ENCODE measurements at places on chromosomes 11 and 22. TPM values are rescaled to one million over a fixed set of nuclear protein-coding genes. Genes with fewer than 3 reads are reported as not detected.

- no peaks in the 10 kb centered on the region for H3K36me3 ChIP-seq
- no peak overlapping the region for H3K4me3 ChIP-seq
- no peak for DNase-seq
- no peaks in the 10 kb centered on the region for H3K4me1 ChIP-seq
- no peaks in the 10 kb centered on the region for H3K27me3 ChIP-seq
Measured at GRCh38 chr11:116807601-116808261, 15.4 kb downstream of the APOA4 start.

DNA sequence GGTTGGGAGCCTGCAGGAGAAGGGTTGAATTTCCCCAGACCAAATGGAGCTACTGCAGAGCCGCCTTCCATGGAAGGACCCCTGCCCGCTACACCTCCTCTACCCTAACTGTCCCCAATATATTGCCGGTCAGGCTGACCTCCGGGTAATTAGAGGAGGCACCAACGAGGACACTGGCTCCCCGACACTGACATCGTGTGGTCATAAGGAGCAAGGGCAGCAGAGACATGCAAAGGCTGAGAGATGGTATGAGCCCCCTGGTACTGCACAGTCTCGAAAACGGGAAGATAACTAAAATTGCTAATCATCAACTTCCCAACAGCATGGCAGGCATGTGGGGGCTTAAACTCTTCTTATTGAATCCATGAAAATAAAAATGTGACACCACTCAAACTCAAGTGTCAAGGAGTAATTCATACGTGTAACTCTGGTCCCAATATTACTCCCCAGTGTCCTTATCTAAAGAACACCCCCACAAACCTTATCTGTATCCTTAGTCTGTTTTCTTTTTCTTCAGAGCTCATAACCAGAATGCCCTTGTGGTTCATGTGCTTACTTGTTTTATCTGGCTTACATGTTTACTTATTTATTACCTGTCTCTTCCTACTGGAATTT, 4.4 kb downstream of the CAVIN3 start:
- H3K36me3 ChIP-seq = no peaks in the 10 kb centered on the region
- H3K27ac ChIP-seq = no peak overlapping the region
- no peaks in the 10 kb centered on the region for H3K27me3 ChIP-seq

- no peak overlapping the region for H3K27ac ChIP-seq
- H3K36me3 ChIP-seq = no peaks in the 10 kb centered on the region
- H3K27me3 ChIP-seq = no peaks in the 10 kb centered on the region
- no peak overlapping the region for H3K4me3 ChIP-seq
Measured at GRCh38 chr11:37006563-37006962, 408.5 kb upstream of the RAG2 start.

DNA sequence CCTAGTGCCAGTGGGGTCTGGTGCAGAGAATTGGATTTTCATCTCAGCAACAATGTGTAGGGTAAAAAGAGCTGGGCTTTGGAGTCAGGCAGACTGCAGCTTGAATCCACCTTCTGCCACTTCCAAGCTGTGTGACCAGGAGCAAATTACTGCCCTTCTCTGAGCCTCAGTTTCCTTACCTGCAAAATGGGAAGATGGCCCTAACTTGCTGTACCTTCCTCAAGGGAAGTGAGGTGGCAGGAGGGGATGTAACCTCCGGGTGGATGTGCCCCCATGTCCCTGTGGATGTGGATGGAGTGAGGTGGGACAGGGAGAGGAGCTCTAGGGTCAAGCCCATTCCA, 90.9 kb downstream of the CACNA1I start:
- DNase-seq = no peak
- H3K4me1 ChIP-seq = peaks cover 3% of the 10 kb centered on the region
- peaks cover 64% of the 10 kb centered on the region for H3K27me3 ChIP-seq

GRCh38 chr11:33018840-33019239, 3.2 kb downstream of the DEPDC7 start:
- peaks cover 18% of the 10 kb centered on the region for H3K27me3 ChIP-seq
- H3K4me1 ChIP-seq = no peaks in the 10 kb centered on the region
- no peak overlapping the region for H3K27ac ChIP-seq

DNA sequence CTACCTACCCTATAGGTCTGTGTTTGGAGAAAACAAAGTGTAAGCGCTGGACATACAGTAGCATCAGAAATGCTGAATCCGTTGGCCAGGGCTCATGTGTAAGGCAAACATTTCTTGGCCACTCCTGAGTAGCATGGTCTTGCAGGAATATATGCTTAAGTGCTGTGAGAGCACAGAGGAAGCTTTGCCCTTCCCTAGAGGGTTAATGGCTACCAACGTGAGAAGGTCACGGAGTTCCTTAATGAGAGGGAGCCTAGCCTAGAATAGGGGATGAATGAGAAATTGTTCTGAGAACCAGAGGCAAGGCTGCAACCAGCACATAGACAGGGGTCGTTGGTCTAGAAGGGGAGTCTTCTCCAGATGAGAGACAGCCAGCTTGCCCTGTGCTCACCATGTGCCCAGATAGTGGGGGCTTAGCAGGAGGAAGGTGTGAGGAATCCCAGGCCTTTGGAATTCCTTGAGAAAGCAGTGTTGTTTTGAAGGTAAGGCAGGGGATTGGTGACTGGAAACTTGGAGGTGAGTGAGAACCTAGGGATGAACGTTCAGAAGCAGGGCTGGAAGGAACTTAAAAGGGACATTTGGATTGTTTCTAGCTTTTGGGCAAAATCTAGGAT, 29.5 kb downstream of the RCOR2 start:
- H3K36me3 ChIP-seq = peaks cover 5% of the 10 kb centered on the region
- H3K4me3 ChIP-seq = peak overlapping the region; percentile 45
- no peaks in the 10 kb centered on the region for H3K27me3 ChIP-seq
- H3K4me1 ChIP-seq = peaks cover 44% of the 10 kb centered on the region
- no peak for DNase-seq
- H3K27ac ChIP-seq = peak overlapping the region; percentile 79

- peaks cover 7% of the 10 kb centered on the region for H3K36me3 ChIP-seq
- H3K27me3 ChIP-seq = no peaks in the 10 kb centered on the region
- DNase-seq = no peak
- H3K27ac ChIP-seq = no peak overlapping the region
Measured at GRCh38 chr11:1301220-1302000, 8.0 kb downstream of the TOLLIP start.

DNA sequence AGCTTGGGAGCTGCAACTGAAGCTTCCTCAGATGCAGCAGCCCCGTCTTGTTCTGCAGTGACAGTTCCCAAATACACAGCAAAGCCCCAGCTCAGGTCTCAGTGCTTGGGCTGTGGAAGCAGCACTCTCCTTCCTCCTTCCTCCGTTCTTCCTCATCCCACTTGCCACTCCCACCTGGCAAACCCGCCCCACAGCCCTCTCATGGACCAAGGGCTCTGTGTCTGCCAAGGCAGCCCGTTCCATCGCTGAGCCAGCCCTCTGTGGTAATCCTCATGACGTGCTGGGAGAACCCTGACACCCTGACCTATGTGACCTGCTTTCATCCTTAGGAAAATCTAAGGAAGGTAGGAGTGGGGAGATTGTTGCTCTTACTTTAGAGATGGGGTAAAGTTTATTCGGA, 157.0 kb downstream of the DSCAML1 start:
- no peak overlapping the region for H3K27ac ChIP-seq
- no peaks in the 10 kb centered on the region for H3K36me3 ChIP-seq
- DNase-seq = peak; percentile 49
- no peak overlapping the region for H3K4me3 ChIP-seq

DNA sequence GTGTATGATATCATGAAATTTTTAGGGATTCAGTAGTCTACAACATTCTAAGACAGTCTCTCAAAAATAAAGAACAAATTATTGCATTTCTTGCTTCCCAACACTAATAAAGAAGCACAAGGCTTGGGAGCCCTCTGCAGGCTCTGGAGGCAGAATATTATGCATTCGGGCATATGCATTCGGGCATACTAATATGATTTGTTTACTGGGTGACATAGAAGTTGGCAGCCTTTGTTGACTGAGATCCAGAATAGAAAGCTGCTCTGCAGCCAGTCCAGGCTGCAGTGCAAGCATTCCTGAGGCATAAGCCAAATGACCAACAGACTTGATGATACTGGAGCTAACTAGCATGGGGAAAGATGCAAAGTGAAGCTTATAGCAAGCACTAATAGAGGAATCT, 945.5 kb downstream of the OPCML start:
- H3K27me3 ChIP-seq = no peaks in the 10 kb centered on the region
- no peak for DNase-seq
- H3K4me1 ChIP-seq = peaks cover 5% of the 10 kb centered on the region
- no peak overlapping the region for H3K4me3 ChIP-seq
- H3K36me3 ChIP-seq = no peaks in the 10 kb centered on the region

GRCh38 chr11:75238595-75239440, 1.8 kb upstream of the TPBGL start:
- H3K36me3 ChIP-seq = no peaks in the 10 kb centered on the region
- no peak overlapping the region for H3K27ac ChIP-seq
- no peak for DNase-seq
- H3K27me3 ChIP-seq = peaks cover 40% of the 10 kb centered on the region
- no peak overlapping the region for H3K4me3 ChIP-seq

DNA sequence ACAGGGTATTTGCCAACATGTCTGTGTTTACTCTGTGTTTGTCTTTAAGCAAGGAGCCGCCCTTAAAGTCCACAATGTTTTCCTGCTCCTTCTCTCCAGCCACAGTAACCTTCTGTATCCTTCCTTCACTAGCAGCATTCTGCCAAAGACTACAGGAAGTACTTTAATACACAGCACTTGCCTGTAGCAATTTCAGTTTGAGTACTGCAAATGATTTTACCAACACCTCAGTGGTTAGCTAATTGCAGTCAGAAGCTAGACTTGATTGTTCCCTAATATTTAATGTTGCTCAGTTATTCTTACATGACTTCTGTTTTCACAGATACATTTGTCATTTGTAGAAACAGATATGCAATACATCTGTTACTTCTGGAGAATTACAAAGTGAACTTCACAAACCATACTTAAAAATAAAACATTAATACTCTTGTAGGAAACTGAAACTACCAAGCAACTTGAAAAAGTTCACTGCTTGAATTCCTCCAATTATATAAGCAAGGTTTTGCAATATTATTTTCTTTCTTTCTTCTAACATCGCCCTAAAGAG, 69.1 kb downstream of the FCHSD2 start:
- peak overlapping the region; percentile 64 for H3K27ac ChIP-seq
- H3K4me3 ChIP-seq = peak overlapping the region; percentile 14
- H3K4me1 ChIP-seq = peaks cover 30% of the 10 kb centered on the region
- H3K27me3 ChIP-seq = no peaks in the 10 kb centered on the region
- no peak for DNase-seq

DNA sequence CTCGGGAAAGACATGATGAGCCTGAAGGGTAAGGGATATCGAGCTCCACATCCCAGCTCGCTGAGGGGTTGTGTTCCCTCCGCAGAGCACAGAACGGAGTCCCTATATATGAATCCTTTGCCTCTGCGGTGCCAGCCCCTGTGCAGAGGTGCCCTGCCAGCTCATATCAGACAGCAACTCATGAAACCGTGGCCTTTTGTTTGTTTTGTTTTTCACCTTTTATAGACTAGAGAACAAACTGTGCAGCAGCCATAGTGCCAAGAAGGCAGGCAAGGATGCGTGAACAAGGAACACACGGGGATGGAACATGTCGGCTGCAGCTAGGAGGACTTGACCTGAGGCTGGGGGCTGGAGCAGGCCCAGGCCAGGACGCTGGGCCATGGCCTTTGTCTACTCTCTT, 109.8 kb downstream of the PKNOX2 start:
- no peak for DNase-seq
- no peak overlapping the region for H3K27ac ChIP-seq
- no peaks in the 10 kb centered on the region for H3K4me1 ChIP-seq
- no peaks in the 10 kb centered on the region for H3K27me3 ChIP-seq
- H3K36me3 ChIP-seq = no peaks in the 10 kb centered on the region
- H3K4me3 ChIP-seq = no peak overlapping the region

- no peak overlapping the region for H3K4me3 ChIP-seq
- no peak for DNase-seq
- no peak overlapping the region for H3K27ac ChIP-seq
- no peaks in the 10 kb centered on the region for H3K4me1 ChIP-seq
- no peaks in the 10 kb centered on the region for H3K27me3 ChIP-seq
Measured at GRCh38 chr11:32343325-32344008, 91.9 kb downstream of the WT1 start.

- no peak overlapping the region for H3K4me3 ChIP-seq
- no peak for DNase-seq
- no peaks in the 10 kb centered on the region for H3K4me1 ChIP-seq
- no peak overlapping the region for H3K27ac ChIP-seq
Measured at GRCh38 chr22:49602481-49602880, 225.2 kb downstream of the BRD1 start.

DNA sequence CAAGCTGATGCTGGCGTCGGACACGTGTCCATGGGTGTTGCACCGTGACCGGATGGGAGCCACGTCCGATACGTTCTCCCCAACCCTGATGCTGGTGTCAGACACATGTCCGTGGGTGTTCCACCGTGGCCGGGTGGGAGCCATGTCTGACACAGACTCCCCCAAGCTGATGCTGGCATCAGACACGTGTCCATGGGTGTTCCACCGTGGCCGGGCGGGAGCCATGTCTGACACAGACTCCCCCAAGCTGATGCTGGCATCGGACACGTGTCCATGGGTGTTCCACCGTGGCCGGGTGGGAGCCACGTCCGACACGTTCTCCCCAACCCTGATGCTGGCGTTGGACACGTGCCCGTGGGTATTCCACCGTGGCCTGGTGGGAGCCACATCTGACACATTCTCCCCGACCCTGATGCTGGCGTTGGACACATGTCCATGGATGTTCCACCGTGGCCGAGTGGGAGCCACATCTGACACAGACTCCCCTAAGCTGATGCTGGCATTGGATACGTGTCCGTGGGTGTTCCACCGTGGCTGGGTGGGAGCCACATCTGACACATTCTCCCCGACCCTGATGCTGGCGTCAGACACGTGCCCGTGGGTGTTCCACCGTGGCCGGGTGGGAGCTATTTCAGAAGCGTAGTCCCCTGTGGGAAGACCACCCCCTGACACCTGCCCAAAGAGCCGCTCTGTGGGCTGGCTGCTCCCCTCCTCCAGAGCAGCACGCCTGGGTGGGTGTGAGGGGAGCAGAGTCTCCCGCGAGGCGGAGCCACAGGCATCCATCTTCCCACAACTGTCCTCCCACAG, 20.0 kb downstream of the SELENOO start:
- no peaks in the 10 kb centered on the region for H3K27me3 ChIP-seq
- no peak overlapping the region for H3K4me3 ChIP-seq
- H3K36me3 ChIP-seq = peaks cover 86% of the 10 kb centered on the region

TUBA8 gene
- total RNA-seq = 1.7 TPM

EMID1 gene
- total RNA-seq = 15.2 TPM

DDI1 gene
- total RNA-seq = not detected

OR51E2 gene
- total RNA-seq = not detected

MMP11 gene
- total RNA-seq = 1.9 TPM

ARHGAP8 gene
- total RNA-seq = 18.1 TPM

SLC22A12 gene
- total RNA-seq = not detected

SAC3D1 gene
- 10.2 TPM for total RNA-seq

P2RX6 gene
- total RNA-seq = 2.2 TPM
